Renal cortex interstitium (tissue), 15 donors: ENCODE measurements at places on chromosomes 3 and 15.

GRCh38 chr3:89139870-89140269, 32.4 kb downstream of the EPHA3 start:
- DNase-seq: no peak

GRCh38 chr3:197283045-197283444, 15.4 kb downstream of the DLG1 start:
- no peak for DNase-seq

DNA sequence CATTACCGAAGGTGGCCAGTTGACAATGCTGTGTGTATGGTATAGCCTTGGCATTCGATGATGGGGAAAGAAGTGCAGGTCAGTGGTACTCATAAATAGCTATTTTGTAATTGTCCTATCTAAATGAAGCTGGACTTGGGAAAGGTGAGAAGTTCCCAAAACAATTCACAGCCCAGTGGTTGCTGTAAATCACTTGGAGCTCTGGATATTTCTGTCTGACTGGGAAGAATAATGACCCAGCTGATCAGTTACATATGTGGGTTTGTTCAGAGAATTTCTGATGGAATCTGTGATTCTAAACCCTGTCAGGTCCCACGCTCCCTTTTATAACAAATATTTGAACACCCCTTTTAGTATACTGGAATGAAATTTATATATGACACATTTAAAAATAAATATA, 133.9 kb upstream of the PFN2 start:
- no peak for DNase-seq

DNA sequence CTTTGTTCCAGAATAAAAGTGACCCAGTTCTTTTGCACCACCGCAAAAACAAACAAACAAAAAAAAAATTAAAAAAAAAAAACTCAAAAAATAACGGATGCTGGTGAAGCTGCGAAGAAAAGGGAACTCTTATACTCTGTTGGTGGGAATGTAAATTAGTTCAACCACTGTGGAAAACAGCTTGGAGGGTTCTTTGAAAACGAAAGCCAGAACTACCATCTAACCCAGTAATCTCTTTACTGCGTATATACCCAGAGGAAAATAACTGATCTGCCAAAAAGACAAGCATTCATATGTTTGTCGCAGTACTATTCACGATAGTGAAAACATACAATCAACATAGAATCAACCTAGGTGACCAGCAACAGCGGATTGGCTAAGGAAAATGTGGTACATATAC, 298.9 kb upstream of the CBLB start:
- DNase-seq: no peak
